Stimulated activated naive CD8-positive, alpha-beta T cell treated with anti-CD3 and anti-CD28 coated beads, Interleukin-15, Interleukin-2, amounts not matched to agents 100 U/mL and 50 U/mL, for 24 hours (primary cell): ENCODE measurements at places on chromosomes 7 and 10.

- DNase-seq: peak; percentile 42
Observed at GRCh38 chr10:14603534-14604102, 171.1 kb downstream of the FAM107B start.

DNA sequence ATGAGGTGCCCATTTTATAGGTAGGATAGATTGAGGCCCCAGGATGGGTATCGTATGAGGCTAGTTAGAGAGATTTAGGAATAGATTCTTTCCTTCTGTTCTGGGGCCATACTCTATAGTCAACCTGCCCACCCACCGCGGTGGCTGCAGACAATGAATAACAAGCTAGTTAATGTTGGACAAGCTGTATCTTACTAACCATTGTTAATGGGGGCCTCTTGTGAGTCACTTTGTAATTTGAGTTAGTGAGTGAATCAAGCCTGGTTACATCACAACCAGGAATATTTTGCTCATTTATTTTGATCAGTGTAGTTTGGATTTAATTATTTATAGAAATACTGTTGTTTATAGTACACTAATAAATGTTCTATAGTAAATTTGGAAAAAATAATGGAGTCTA lies 7.3 kb downstream of the SORCS3 start:
- DNase-seq: no peak

- no peak for DNase-seq
Observed at GRCh38 chr10:23968301-23968700, 240.6 kb upstream of the KIAA1217 start.

- no peak for DNase-seq
Observed at GRCh38 chr10:99661377-99661763, 2.1 kb downstream of the ENTPD7 start.

DNA sequence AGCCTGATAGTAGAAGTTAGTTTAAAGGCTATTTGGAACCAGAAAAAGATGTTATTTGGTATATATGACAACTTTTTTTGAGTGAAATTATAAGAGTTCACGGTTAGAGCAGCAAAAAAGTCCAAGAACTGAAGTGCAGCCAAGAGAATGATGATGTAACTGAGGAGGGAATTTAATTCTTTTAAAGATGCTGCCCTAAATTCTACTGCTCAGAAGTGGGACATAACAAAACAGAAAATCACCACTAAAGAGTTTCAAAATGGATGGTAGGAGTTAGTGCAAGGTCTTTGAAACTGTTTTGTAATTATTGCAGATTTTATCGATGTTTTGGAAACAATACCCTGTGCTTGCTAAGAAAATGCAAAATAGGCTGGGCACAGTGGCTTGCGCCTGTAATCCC lies 6.5 kb downstream of the SAMD8 start:
- no peak for DNase-seq

GRCh38 chr7:98551611-98552273 lies 65.3 kb upstream of the NPTX2 start:
- DNase-seq: no peak

DNA sequence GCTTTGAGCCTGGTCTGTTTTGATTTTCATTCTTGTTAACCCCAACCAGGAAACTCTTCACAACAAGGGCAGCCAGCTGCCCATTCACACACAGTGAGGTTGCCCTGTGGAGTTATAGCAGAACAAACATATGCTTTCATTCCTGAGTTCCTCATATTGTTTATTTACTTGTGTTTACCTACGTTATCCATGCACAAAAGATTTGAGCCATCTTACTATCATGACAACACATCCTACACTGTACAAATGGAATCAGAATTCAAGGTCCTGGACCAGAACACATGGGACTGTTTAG lies 21.7 kb upstream of the BMPER start:
- DNase-seq: no peak

GRCh38 chr10:68301790-68302502 lies 29.9 kb upstream of the HNRNPH3 start:
- no peak for DNase-seq

- DNase-seq: no peak
Observed at GRCh38 chr10:34190580-34190979, 624.5 kb downstream of the PARD3 start.

GRCh38 chr7:118794419-118794818 lies 569.9 kb downstream of the ANKRD7 start:
- no peak for DNase-seq

DNA sequence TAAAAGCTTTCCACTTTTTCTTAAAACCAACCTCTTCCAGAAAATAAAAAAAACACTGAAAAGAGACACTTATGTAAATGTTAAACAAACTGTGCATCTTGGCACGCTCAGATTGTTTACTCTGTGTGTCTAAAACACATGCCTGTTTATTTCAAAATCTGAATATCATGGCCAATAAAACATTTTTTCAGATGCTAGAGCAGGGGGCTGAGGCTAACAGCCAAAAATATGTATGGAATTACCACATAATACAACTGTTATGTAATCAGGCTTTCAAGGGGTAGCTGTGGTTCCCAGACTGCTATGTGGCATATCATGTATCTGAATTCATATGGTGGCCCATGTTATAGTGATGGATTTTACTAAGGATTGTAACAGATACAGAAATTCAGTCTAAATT lies 130.4 kb downstream of the HIBADH start:
- no peak for DNase-seq

- DNase-seq: no peak
Observed at GRCh38 chr7:88121335-88121734, 98.5 kb downstream of the SRI start.
